ENCODE measurements at places on chromosomes 7 and 10.

DNA sequence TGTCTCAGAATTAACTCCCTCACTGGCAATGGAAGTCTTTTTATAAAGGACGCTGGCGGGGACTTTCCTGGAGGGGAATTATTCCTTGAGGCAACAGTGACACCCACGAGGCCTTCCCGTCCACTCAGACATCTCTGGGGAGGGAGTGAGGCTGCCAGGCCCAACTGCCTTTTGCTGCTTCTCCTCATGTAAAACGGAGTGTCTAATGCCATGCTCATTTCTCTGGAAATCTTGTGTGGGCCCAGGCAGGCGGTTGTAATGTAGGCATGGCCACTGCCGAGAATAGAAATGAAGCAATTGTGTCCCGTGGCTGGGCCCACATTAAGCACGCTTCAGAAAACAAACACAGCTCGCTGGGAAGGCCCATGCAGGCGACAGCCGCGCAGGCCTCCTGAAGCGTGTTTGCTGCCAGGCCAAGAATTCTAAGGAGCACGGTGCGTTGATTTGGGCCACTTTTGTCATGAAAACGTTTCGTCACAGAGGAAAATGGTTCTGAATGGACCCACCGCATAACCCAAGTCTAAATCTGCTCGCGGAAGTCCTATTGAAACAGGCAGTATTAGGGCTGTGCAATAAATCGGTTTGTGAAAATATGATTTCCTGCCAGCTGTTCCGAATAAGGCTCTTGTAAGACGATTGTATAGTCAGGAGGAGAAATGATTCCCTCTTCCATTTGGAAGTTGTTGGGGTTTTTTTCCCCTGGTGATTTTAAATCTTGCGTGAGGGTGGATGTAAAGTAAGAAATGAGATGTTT, 104.2 kb upstream of the CHST15 start:
- DNase-seq, result no peak

- no peak for DNase-seq
These were observed 90.4 kb downstream of the CHST15 start for GRCh38 chr10:124003070-124003419.

GRCh38 chr10:31456468-31456867, 137.5 kb downstream of the ZEB1 start:
- DNase-seq, result no peak

GRCh38 chr10:3255075-3255474, 82.5 kb upstream of the PITRM1 start:
- DNase-seq, result no peak

DNA sequence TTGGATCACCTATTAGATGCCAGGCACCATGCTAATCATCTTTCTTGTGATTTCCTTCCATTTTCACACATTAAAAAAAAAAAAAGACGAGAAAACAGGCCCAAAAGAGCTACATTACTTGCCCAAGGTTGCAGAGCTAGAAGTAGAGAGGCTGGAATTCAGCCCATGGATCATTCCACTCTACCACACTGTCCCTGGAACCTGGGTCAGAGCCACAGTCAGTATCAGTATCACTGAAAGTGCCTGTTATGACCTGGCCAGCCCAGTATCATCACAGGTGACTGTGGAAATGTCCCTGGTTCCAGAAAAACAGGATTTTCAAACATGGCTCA, 3.3 kb upstream of the FLNC start:
- DNase-seq, result no peak
